ENCODE measurements at places on chromosomes 7 and 10.

DNA sequence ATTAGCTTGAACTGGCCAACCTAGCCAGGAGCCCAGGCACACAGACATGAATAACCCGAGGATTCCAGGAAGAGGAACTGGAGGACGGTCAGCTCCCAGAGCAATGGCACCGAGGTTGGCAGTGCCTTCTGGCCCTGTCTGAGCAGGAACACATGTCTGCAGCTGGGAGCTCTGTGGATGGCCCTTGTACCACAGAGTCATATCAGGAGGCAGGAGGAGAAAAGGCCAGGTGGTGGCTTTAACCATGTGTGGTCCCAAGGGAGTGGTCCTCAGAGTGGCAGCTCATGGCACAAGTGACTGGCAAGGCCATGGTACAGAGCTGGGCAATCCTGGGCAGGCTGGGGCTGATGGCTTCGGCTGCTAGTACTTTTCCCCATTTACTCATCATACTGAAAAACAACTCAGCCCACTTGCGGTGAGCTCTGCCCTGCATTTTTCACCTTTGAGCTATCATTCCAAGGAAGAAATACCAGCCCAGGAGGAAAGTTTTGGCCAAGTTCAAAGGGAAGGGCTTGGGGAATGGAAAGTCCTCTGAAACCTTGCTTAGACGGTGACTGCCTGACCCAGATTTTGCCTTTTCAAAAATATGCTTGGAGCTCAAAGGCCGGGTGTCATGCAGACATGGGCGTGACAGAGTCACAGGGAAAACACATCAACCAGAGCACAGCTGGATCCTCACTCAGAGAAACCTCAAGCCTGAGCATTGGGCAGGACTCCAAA, 25.7 kb upstream of the LOXL4 start:
- no peak for DNase-seq

- DNase-seq: no peak
Measured at GRCh38 chr7:21450941-21451340, 23.1 kb downstream of the SP4 start.

DNA sequence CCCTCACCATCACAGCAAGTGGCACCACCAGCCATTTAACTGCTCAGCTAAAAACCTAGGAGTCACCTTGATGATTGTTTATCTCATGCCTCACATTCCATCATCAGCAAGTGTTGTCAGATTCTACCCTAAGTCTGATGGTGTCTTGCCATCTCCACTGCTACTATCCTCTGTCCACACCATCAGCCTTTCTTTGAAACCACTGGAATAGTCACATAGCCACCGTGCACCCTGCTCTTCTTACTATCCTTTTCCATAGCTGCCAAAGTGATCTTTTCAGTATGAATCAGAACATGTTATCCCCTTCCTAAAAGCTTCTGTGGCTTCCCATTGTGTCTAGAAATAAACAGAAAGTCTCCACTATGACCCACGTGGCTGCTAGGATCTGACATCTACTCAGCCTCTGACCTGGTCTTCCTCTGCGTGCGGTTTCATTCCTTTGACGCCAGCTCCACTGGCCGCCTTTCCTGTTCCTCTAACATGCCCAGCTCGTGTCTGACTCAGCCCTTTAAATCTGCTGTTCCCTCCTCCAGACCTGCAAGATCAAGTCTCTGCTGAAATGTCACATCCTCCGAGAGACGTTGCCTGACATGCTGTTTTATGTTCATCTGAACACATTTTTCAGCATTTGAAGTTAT, 16.5 kb upstream of the CHN2 start:
- DNase-seq: peak; percentile 10

- DNase-seq: no peak
Measured at GRCh38 chr7:99429756-99430155, 8.8 kb downstream of the PTCD1 start.

GRCh38 chr10:133163889-133164815, 4.1 kb downstream of the KNDC1 start:
- DNase-seq: no peak

- no peak for DNase-seq
Measured at GRCh38 chr10:131006458-131007256, 304.9 kb downstream of the TCERG1L start.

DNA sequence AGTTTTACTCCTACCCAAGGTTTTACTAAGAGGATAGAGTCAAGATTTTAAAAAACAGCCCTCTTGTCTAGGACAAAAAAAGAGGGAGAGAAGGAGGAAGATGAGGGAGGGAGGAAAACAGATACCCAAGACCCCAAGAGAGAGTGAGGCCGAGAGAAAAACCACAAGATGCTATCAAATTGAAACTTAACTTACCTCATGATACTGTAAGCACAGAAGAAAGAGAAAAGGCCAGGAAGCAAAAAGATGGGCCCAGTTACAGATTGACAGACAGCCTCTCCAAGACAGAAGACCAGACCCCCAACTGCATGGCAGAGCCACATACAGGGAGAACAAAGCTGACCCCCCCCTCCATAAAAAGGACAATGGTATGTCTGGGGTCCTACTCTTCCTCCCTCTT, 11.4 kb downstream of the SEC31B start:
- peak; percentile 40 for DNase-seq

GRCh38 chr7:106327538-106328481, 43.0 kb upstream of the NAMPT start:
- no peak for DNase-seq

DNA sequence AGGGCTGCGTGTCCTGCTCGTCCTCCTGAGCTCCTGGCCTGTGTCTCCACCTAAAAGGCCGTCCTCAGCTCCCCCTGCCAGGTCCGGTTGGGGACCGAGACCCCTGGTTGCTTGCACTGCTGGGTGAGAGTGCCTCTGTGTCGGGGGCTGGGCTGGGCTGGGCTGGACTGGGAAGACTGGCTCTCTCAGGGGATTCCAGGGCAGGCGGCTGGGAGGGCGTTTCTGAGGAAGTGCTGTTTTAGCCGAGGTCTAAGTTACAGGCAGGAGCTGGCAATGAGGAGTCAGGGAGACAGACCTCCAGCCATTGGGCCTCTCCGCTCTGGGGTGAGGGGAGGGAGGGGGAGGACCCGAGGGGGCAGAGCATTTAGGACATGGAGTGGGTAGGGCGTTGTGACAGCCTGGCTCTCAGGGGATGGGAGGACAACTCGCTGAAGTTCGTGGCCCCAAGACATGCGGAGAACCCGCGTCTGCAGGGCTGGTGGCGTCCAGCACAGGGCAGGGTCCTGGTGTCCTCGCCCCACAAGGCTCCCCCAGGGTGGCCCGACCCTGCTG, 20.9 kb downstream of the FOXK1 start:
- no peak for DNase-seq

DNA sequence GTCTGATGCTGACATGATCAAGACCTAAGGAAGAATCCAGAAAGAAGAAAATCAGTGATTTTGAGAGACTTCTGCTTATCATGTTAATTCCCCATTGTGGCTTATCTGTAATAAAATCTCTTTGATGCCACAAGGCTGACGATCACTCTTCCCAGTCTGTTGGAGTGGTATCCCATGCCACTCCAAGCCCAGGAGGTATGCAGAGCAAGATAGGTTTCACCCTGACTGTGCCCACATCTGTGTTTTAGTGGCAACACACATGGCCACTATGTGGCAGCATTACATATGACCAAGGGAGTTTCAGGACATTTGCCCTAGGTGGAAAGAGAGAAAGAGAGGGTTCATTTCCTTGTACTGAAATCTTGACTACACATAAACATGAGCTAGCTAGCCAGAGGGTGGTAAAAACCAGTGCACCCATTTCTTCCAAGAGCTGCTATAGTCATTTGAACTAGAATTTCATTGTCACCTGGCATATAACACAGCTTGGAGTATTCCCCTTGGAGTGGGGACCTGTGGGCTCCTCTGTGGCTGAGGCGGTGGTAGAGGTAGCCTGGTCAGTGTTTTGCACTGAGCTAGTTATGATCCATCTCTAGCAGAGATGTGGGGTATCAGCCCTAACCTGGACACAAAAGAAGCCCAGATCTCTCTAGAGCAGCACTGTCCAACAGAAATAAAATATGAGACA, 20.8 kb downstream of the LAMB4 start:
- peak; percentile 14 for DNase-seq

DNA sequence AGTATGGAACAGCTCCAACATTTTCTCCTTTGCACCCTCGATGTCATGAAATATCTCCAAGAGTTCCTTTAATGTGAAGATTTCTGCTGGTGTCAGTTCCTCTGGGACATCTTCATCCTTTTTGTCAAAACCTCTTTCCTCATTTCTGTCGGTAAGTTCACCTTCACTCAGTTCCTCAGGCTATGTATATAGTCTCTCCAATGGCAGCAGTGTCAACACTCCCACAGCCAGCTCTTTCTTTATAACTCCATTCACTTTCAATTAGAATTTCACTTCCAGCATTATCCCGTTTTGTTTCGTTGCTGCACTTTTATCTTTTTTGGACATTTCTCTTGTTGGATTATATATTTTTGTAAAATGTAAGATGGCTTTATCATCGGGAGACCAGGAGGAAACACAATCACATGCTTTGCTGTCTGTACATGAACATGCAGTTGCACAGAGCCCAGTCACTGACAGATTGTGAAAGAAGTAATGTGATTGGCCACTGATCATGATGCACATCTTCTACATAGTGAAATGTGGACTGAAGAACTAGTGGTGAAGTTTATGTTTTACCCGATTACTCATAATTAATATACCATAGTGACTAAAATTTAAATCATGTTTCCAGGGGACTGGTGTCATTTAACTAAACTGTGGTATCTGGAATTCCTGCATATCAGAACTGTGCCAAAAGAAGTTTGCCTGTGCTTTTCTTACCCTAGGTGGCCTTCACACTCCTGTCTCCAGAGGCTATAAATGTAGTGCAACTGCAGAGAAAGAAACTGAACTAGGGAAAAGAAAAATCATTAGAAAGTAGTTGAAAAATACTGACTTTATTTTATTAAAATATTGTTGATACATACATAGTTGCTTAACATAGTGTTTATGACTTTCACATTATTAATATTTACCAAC, 289.6 kb downstream of the PPP1R3A start:
- DNase-seq: no peak

DNA sequence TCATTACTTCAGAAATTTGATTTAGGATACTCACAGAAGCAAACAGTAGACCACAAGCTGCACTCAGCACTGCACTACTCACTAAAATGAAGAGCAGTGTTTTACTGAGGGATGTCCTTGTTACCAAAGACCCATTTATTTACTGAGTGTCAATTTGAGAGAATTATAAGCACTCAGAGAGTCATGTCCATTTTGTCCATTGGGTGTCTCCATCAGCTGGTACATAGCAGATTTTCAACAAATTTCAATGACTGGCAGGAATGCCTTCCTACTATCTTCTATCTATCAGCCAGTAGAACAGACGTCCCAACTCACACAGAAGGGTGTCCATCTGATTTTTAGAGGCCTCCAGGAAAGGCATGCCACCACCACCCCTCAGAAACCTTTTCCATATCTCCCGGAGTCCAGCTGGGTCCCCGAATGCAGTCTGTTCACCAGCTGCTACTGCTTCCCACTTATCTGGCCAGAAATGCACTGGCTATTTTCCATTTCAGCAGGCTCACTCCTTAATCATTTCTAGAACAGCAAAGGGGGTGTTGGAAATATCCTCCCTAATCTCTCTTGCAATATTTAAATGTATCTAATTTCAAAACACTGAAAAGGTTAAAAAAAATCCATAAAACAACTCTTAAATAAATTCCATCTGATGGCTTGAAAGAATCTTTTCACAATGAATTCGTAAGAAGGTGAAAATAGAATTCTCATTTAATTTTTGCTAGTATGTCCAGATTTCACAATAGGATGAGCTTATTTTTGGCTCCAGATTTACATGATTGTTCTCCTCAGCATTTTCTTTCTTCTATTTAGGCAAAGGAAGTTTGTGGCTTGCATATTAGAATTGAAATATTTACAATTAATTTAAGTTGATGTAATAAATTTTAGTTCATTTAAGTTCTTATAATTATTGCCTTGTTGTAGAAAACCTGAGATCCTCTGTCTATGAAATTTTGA, 1164.0 kb upstream of the CELF2 start:
- no peak for DNase-seq

GRCh38 chr7:11616466-11616865, 215.5 kb downstream of the THSD7A start:
- no peak for DNase-seq

- no peak for DNase-seq
Measured at GRCh38 chr10:114121031-114121430, 53.0 kb downstream of the CCDC186 start.

GRCh38 chr10:5732141-5732540, 47.5 kb downstream of the TASOR2 start:
- no peak for DNase-seq

DNA sequence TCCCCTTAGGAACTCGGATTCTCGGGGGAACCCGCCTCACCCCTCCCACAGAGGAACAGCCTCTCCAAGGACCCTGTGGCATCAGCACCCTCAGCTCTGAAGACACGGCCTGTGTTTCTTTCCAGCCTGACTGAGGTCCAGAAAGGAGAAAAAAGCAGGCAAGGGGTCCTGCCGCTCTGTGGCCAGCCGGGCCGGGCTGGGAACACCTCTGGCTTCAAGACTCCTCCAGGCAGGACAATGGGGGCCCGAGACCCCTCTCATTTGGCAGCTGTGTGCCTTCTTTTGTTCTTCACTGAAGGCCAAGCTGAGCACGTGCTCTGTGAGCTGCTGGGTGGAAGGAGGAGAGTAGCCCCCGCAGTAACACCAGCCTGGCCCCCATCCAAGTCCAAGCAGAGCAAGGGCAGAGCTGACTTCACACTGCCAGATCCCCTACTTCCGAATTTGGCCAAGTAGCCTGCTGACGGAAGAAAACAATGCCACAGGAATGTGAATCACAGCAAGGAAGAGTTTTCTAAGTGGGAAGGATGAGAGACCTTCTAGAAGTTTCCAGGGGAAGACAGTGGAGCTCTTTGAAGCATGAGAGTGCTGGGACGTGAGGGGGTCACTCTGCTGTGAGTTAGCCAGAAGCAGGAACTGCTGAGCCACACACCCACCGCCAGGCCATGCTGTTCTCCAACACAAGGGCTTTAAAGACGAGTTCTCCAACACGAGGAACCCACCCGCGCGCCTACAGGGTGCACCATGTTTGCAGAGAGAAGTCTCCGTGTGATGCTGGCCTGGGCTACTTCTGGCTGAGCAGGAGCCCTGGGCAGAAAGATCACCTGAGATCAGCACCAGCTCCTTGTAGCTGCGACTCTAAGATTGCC, 3.1 kb downstream of the CNPY1 start:
- no peak for DNase-seq

GRCh38 chr10:16909271-16909767, 92.1 kb upstream of the RSU1 start:
- no peak for DNase-seq

GRCh38 chr10:100401631-100402328, 54.7 kb downstream of the SCD start:
- DNase-seq: no peak

GRCh38 chr10:51894771-51895578, 195.6 kb upstream of the CSTF2T start:
- no peak for DNase-seq

GRCh38 chr10:76727038-76727437, 910.6 kb downstream of the KCNMA1 start:
- no peak for DNase-seq

GRCh38 chr7:30252885-30253795, 31.3 kb upstream of the ZNRF2 start:
- peak; percentile 9 for DNase-seq

- no peak for DNase-seq
Measured at GRCh38 chr7:49666764-49667163, 106.7 kb upstream of the VWC2 start.

Measured in activated T-cell treated with anti-CD3 and anti-CD28 coated beads, Interleukin-2, amount 50 U/mL, for 72 hours (primary cell).